ENCODE measurements at places on chromosomes 3 and 15. TPM values are rescaled to one million over a fixed set of nuclear protein-coding genes. Genes with fewer than 3 reads are reported as not detected.

Gene CHDH
- 1.6 TPM for total RNA-seq

Gene BTLA
- total RNA-seq: 0.14 TPM

Gene ZBBX
- total RNA-seq: not detected

Gene THSD4
- 30.6 TPM for total RNA-seq

Gene RHCG
- total RNA-seq: 41.0 TPM

Gene C3orf85
- not detected for total RNA-seq

Gene TICRR
- 10.1 TPM for total RNA-seq

Data from A549 treated with dexamethasone at 1 μM for 4 hours (cell line).